ENCODE measurements at places on chromosomes 12 and 14.

GRCh38 chr14:22993517-22993916 lies 11.2 kb upstream of the AJUBA start:
- no peak for DNase-seq

- DNase-seq, result no peak
Observed at GRCh38 chr14:71625175-71625574, 307.1 kb upstream of the RGS6 start.

- no peak for DNase-seq
Observed at GRCh38 chr14:34646570-34647255, 16.8 kb upstream of the SNX6 start.

DNA sequence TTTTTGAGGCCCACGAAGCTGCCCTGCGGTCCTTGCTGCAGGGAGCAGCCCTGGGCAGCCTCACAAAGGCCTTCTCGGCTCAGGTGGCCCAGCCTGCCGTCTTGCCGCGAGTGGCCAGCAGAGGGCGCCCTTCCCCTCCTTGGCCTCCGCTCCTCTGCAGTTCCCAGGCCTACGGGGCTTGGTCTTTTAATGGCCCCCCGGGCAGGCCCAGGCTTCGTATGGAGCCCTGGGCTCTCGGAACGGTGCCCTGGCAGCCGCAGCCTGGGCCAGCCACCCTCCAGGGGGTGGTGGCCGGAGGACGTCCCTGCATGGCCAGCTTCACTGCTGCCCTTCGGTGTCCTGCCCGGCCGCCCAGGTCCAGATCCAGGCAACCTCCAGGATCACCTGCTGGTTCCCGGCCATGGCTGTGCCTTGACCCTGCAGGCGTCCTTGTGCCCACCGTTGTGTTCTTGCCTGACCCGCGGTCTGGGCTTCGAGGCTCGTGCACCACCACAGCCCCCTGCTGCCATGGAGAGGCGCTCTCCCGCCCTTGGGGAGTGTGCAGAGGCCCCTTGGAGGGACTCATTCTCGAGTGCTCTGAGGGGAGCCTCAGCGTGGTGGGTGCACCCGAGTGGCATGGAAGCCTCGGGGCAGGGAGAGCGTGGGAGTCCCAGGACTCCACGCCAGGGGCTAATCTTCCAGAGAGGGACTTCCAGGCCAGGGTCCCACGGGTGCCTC lies 9.4 kb downstream of the ASPG start:
- peak; percentile 46 for DNase-seq

DNA sequence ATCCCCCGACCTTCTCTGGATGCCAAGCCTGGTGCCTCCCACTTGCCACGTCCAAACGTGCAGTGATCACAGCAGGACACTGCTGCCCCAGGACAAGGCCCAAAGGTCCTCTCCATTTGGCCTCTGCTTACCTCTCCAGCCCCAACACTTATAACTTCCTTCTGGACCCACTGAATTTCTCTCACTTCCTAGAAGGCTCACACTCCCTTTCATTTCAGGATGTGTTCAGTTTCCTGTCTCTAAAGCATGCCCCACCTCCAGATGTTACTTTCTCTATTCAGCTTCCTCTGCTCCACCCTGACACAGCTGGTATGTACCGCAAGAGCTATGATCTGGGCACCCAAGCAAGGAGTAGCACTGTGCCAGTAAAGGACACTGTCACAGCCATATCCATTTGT lies 33.0 kb downstream of the CDKL1 start:
- no peak for DNase-seq

GRCh38 chr12:52280796-52281560 lies 6.5 kb downstream of the KRT86 start:
- no peak for DNase-seq

GRCh38 chr14:32259368-32260013 lies 56.4 kb upstream of the RNU6-8 start:
- no peak for DNase-seq

DNA sequence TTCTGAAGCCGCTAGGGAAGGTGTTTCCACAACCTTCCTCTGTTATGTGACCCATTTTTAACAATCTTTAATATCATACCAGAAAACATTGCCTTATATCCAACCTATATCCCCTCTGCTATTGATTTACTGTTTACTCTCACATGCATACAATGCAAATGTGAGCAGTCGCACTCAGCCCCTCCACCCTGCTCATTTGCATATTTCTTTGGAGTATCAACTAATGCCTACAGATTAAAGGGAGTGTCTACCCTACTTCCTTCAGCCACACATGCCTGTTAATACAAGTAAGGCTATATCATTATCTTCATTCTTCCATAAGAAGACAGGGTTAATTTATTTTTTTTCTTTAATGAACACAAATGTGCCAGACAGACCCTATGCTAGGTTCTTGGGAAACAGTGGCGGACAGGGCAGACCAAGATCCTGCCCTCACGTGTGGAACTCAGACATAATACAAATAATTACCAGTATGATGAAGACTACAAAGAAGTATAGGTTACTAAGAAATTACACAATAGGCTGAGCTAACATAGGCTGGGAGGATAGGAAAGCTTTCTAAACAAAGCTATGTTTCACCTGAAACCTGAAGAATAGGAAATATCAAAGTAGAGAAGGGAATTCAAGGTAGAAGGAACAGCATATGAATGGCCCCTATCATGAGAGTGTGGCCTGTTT lies 107.3 kb upstream of the MDM1 start:
- DNase-seq, result no peak

DNA sequence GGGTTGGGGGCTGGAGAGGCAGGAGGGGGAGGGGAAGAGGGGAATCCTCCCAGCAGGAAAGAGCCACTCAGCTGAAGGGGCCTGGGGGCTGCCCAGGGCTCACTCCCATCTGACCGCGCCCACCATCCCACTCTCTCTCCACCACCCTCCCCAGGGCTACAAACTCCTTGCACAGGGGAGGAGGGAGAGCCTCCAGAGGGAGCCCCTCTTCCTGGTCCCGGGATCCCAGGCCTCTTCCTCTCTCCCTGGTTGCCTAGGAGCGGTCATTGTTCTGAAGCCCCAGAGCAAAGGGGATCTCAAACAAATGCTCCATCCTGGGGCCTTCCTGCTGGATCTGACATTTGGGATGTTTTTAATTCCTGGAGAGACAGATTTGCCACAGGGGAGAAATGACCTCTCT lies 39.8 kb upstream of the DLK1 start:
- no peak for DNase-seq

DNA sequence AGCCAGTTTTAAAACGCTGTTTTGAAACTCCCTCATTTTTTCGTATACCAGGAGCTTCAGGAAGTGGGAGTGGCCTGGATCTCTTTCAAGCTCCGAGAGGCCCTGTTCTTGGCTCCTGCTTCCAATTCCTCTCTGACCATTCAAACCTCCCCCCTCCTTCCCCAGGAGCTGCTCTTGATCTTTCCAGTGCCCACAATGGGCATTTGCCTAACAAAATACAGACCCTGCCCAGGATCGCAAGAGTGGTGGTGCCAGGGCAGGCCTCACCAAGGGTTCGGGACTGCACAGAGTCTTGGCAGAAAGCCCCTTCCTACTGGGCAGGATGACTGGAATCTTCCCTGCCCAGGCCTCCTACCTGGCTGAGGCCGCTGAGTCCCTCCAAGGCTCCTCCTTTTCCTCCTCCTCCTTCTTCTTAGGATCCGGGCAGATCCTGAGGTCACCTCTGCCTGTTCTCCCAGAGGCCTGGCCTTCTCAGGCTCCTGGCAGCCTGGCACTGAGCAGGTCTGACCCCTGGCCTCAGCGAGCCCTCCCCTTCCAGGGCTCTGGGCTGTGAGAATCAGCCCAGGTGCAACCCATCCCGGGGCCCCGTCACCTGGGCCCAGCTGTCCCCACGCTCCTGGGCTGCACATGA lies 46.9 kb upstream of the NOS1 start:
- no peak for DNase-seq

GRCh38 chr12:58249610-58250009 lies 308.2 kb downstream of the ATP23 start:
- DNase-seq, result no peak

GRCh38 chr12:106113446-106113823 lies 25.3 kb downstream of the NUAK1 start:
- no peak for DNase-seq

GRCh38 chr12:78387721-78388120 lies 476.9 kb upstream of the SYT1 start:
- no peak for DNase-seq

- no peak for DNase-seq
Observed at GRCh38 chr12:31370531-31371255, 44.7 kb upstream of the SINHCAF start.

GRCh38 chr12:58079806-58080205 lies 138.4 kb downstream of the ATP23 start:
- DNase-seq, result no peak

DNA sequence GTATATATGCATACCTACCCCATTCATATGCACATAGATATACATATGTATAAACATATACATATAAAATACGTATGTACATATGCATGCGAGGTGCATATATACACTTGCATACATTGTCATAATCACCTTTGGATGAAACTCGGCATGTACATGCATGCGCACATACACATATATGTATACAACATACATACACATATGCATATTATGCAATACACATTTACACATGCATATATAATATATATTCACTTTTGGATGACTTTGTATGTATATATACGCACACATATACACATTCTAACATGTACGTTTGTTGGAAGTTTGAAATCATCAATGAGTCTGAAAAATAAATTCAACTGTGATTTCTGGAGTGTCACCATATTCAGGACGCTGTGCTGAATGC lies 401.6 kb upstream of the TBX3 start:
- no peak for DNase-seq

GRCh38 chr12:102535306-102535705 lies 54.9 kb upstream of the IGF1 start:
- no peak for DNase-seq

DNA sequence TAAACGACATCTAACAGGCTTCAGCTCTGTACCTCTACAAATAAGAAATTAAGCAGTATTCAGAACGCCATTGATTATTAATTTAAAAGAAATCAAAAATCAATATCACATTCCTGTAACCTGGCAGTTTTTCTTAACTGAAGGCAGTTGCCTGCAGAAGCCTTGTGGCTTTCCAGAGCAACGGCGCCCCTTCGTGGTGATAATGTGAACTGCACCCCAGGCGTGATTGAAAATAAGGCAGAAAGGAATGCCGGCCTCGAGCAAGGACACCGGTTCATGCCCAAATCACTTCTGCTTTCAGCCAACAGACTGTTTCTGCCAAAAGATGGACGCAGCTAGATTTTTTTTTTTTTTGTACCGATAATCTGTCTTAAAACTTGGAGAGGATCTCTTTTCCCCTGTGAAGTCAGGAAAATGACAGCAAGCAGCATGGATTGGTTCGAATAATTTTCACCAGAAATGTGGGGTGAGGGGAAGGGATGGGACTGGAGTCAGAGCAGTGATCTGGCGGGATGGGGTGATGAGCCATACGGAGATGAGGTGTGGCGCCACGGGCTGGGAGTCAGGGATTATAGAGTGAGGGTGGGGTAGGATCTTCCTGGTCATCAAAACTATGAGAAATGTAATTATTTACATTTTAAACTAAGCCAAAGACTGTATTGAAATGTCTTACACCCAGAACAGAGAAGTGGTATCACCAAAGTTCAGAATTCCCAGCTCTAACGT lies 473.0 kb downstream of the DPF3 start:
- DNase-seq, result peak; percentile 16

GRCh38 chr12:123941000-123941399 lies 31.6 kb downstream of the CCDC92 start:
- DNase-seq, result no peak

DNA sequence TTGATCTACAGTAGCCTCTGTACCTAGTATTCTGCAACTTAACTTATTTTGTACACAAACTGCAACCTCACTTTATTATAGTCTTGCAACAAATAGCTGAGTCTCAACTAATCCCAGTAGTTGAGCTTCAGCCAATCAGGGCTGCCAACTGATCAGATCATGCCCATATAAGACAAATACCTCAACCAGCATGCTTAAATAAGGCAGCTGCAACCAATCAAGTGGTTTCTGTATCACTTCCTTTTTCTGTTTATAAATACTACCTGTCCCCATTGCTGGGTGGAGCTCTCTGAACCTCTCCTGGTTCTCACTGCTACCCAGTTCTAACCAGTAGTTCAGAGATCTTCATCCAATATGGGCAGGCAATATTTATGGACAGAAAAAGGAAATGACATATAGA lies 248.5 kb upstream of the FBXO33 start:
- DNase-seq, result no peak

GRCh38 chr12:119791453-119791852 lies 85.7 kb downstream of the CIT start:
- no peak for DNase-seq

DNA sequence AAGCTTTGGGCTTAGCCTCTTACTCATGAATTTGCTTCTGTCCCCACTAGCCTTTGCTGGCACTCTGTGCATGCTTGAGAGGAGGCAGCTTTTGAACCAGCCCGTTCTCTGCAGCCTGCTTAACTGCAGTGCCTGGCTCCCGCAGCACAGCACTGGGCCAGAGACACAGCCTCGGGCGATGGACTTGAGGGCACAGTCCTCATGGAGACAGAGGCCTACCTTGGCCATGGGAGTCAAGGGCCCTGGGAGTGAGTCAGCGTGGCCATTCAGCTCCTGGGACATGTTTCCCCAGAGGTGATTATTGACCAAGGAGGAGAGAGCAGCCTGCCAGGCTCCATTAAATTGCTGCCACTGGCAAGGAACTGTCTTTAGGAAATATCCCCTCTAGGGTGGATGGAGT lies 93.5 kb downstream of the SMOC1 start:
- DNase-seq, result no peak

- no peak for DNase-seq
Observed at GRCh38 chr12:102977945-102978706, 20.7 kb downstream of the ASCL1 start.

- DNase-seq, result no peak
Observed at GRCh38 chr12:9404031-9404430, 195.8 kb upstream of the PZP start.

- no peak for DNase-seq
Observed at GRCh38 chr14:59301354-59301753, 112.9 kb downstream of the DAAM1 start.

DNA sequence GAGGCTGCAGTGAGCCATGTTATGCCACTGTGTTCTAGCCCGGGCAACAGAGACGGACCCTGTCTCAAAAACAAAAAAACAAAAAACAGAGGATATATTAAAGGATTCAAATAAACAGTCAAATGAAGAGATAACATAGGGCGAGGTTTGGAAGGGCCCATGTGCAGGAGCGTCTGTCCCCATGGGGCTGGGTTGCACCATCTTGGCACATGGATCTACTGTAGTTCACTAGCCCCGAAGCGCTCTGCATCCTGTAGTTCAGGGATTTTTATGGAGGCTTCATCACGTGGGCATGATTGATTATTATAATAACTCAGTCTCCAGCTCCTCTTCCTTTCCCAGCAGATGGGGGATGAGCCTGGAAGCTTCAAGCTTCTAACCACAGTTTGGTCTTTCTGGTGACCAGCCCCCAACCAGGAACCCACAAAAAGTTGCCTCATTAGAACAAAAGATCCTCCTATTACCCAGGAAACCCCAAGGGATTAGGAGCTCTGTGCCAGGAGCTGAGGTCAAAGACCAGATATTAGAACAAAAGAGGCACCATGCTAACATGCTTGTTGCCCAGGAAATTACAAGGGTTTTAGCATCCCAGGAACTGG lies 59.9 kb downstream of the HCAR2 start:
- DNase-seq, result no peak

GRCh38 chr14:85622986-85623685 lies 93.2 kb downstream of the FLRT2 start:
- DNase-seq, result no peak
